ENCODE measurements at places on chromosomes 2 and 18.

DNA sequence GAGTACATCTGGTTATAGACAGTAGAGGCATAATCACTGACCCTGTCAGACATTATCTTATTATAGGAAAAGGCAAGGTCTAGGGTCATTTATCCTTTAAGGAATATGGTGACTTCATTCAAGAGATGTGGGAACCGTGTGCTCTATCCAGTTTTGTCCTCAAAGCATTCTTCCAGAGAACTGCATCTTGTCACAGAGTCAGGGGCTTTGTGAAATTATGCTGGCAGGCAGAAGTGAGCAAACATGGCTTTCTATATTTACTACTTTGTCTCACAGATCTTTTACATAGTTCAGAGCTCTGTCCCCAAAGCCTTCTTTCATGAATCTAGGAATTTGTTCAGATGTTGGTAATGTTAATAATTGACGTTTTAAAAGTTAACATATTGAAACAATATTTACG is 177.4 kb downstream of the ASXL3 start:
- no peak for DNase-seq

DNA sequence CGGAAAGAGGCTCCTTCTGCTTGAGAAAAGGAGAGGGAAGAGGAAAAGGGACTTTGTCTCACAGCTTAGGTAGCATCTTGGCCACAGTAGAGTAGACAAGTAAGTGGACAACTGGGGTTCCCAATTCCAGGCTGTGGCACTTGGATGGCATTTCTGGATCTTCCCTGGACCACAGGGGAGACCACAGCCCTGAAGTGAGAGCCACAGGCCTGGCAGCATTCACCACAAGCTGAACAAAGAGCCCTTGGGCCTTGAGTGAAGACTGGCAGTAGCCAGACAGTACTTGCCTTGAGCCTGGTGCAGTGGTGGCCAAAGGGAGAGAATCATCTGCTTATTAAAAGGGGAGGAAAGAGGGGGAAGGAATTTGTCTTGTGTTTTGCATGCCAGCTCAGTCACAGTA is 226.1 kb upstream of the KLHL14 start:
- DNase-seq, result no peak

- DNase-seq, result no peak
Observed at GRCh38 chr18:58453167-58453808, 175.6 kb downstream of the ALPK2 start.

DNA sequence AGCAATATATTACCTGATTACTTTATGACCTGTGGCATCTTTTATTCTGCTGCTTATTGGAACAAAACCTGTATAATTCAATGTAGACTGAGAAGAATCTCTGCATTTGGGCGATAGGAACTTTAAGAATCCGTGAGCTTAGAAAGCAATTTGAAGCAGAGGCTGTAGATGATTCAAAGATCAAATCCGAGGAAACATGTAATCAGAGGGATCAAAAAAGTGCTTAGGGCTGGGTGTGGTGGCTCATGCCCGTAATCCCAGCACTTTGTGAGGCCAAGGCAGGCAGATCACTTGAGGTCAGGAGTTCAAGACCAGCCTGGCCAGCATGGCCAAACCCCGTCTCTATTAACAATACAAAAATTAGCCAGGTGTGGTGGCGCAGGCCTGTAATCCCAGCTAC is 198.4 kb downstream of the MTX2 start:
- DNase-seq, result no peak

DNA sequence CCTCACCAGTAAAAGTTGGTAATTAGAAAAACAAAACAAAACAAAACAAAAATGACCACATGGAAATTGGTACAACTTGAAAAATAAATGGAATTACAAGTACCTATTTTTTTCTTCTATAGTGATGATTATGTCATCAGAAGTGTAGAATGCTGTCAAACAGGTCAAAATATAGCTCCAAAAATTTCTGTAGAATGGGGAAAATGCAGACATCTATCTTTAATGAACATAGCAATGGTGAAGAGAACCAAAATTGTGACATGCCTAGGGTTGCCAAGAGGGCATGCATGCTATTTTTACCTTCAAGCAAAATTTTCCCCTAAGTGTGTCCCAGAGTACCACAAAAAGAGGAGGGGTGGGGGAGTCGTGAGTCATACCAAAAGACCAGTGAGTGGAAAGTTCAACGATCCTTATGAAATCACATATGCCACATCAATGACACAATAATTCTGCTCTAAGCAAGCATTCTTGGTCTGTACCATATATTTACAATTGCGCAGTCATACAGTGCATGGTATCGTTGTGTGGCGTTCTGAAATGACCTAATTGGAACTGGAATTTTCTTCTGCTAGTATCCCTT is 1436.4 kb downstream of the SUCLG1 start:
- DNase-seq, result no peak

GRCh38 chr2:208037564-208038487 is 12.5 kb upstream of the PLEKHM3 start:
- DNase-seq, result no peak

- DNase-seq, result no peak
Observed at GRCh38 chr2:223055140-223055539, 3.1 kb downstream of the KCNE4 start.

DNA sequence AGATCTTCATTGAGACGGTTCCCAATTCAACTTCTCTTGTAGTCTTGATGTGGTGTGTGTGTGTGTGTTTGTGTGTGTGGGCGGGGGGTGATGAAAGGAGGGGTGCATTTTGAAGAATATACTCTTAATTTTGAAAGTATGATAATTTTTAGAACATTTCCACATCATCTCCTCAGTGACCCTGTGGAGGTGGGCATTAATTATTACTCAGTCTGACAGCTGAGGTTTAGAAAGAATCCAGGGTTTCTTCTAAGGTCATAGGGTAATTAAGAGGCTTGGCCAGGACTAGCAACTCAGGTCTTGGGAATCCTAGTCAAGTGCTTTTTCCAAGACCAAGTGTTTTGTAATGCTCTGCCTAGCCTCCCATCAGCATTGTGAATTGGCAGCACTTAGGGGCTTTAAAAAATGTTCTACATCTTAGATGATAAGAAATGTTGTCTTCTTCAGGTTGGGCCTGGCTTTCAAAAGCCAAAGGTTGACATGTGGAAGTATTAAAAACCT is 100.5 kb downstream of the SPTBN1 start:
- no peak for DNase-seq

DNA sequence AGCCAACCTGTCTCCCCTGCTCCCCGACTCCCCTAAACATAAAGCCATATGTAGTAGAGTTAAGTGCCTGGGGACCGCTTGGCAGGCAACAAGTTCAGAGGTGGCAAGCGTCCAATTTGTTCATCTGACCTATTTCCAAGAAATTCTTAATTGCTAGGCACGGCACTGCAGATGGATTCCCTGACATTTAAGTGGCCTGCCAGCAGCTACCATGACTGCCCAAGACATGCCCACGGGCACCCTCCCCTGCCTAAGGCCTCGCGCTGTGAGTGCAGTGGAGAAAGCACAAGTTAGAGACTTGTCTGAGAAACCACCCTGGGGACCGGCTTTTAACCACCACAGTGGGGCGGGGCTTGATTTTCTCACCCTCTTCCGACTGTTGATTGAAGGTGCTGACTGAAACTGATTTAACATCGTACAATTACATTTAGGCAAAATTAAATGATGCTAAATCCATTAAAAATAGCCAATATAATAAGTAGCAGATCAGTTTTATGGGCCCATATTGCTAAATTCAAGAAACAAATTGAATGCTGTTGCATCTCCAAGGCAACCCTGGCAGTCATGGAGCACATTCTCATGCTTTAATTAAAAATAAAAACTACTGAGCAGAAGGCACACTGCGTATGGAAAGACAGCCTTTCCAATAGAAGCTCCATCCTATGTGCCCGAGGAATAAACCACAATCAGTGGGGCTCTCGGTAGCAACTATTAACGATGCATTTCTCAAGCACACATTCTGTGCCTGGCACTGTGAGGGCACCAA is 163.6 kb upstream of the ACAA2 start:
- no peak for DNase-seq

GRCh38 chr18:26511339-26512071 is 36.8 kb downstream of the KCTD1 start:
- DNase-seq, result no peak

- no peak for DNase-seq
Observed at GRCh38 chr2:118169359-118170005, 81.2 kb downstream of the INSIG2 start.

DNA sequence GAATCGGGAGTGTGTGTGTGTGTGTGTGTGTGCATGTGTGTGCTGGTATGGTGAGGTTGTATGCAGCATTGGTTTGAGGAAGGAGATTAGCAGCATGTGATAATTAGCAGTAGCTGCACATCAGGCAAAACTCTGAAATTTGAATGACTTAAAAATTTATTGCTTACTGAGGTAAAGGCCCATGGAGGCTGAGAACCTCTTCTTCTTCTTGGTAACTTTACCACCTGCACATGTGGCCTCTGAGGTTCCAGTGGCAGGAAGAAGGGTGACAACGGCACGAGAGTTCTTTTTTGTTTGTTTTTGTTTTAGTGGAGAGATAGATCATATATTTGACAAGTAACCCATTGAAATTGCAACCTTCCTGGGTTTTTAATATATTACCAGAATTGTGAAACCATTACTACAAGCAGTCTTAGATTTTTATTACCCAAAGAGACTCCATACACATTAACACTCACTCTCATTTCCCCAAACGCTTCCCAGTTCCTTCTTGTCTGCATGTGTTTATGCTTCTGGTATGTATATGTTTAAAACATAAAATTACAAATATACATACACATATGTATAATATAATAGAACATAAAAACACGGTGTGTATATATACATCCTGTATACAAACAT is 292.1 kb downstream of the PTGR3 start:
- no peak for DNase-seq

GRCh38 chr2:187857826-187858225 is 303.6 kb upstream of the TFPI start:
- DNase-seq, result no peak

DNA sequence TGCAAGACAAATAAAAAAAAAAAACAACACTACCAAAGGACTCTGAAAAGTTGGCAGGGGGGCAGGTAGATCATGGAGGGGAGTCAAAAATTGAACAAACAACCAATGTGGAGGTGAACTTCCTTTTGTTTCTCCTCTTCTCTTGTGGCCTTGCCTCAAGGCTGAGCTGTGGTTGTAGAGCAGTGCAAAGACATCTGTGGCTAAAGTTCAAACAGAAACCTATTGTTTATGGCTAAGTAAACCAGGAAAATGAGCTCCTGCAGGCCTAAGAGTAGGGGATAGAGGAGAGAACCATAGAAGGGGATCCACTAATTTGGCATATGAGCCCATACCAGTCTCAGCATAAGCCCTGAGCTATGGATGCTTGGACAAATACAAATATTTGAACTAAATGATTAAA is 40.2 kb upstream of the EGR4 start:
- DNase-seq, result no peak

DNA sequence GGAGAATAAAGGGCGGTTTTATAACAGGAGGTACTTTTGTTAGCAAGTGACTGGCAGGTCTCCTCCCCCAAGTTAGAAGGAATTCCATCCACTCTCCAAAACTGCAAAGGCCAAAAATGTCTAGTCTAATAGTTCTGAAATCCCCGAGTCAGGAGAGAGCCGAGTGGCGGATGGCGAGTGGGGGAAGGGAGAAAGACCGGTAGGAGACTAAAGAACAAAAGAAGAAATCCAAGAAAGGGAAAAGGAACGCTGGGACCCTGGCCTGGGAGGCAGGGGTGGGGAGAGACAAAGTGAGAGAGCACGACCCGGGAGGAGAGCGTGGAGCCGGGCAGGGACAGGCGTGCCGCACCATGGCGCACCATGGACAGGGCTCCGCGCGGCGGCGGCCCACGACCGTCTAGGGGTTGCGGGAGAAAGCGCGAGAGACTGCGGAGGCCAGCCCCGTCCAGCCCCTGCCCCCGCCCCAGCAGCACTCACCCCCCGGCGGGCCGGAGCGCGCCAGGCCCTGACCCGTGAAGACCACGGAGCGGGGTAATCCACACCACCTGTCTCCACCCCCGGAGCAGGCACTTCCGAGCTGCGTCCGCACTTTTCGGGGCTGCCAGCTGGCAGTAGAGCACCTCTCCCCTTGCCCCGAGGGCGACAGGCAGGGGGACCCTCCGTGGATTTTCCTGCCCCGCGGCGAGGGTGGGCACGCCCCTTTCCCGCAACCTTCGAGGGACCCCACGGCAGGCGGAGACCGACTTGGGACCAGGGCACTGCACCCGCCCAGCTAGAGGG is 1.6 kb downstream of the CDH2 start:
- DNase-seq, result no peak

- no peak for DNase-seq
Observed at GRCh38 chr2:168030862-168031624, 216.4 kb downstream of the STK39 start.

- no peak for DNase-seq
Observed at GRCh38 chr2:176150584-176151441, 537 bp upstream of the HOXD4 start.

DNA sequence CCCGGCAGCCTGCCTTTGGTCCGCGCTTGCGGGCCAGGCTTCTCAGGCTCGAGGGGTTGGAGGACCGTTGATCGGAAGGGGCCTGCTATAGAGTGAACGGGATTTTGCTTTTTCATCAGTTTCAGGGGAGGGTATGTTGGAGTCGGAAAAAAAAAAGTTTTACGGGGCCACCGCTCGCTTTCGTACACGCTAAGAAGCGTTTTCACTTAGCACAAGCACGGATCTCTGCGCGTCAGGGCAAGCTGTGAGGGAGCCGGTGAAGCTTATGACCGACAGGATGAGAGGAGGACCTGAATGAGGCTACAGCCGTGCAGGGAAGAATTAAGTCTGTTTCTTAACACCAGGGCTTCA is 443 bp downstream of the CPSF3 start:
- DNase-seq, result no peak

- DNase-seq, result no peak
Observed at GRCh38 chr2:214543386-214543955, 132.6 kb downstream of the VWC2L start.

DNA sequence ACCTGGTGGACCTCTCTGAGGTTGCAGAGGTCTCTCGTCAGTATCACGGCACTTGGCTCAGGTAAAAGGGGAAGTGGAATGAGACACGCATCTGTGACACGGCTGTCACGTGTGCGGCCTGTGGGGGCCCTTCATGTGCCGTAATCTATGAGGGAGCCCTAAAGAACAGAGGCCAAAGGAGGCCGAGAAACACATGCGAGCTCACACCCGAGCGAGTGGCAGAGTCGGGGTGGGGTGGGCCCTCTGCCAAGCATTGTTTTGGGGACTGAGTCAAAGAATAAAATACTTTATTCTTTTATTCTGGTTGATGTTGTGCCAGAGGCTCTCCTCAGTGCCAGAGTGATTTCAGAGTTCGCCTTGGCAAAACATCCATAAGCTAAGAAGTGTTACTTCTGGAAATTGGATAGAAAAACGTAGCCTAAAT is 43.3 kb downstream of the PLB1 start:
- no peak for DNase-seq

GRCh38 chr2:22273853-22274252 is 1111.1 kb upstream of the KLHL29 start:
- DNase-seq, result no peak

- no peak for DNase-seq
Observed at GRCh38 chr2:46814160-46814961, 101.2 kb downstream of the MCFD2 start.

- no peak for DNase-seq
Observed at GRCh38 chr18:58552057-58552461, 76.8 kb downstream of the ALPK2 start.

GRCh38 chr2:128818704-128819491 is 500.2 kb upstream of the HS6ST1 start:
- DNase-seq, result no peak

DNA sequence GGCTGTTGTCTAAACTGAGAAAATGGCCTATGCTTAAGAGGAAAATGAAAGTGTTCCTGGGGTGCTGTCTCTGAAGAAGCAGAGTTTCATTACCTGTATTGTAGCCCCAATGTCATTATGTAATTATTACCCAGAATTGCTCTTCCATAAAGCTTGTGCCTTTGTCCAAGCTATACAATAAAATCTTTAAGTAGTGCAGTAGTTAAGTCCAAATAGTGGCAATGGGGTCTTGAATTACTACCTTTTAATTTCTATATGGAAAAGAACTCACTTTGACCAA is 13.8 kb upstream of the ALLC start:
- no peak for DNase-seq
